ENCODE measurements at places on chromosomes 16 and 17.

- no peak for DNase-seq
Observed at GRCh38 chr17:63800783-63801182, 26.4 kb upstream of the PSMC5 start.

DNA sequence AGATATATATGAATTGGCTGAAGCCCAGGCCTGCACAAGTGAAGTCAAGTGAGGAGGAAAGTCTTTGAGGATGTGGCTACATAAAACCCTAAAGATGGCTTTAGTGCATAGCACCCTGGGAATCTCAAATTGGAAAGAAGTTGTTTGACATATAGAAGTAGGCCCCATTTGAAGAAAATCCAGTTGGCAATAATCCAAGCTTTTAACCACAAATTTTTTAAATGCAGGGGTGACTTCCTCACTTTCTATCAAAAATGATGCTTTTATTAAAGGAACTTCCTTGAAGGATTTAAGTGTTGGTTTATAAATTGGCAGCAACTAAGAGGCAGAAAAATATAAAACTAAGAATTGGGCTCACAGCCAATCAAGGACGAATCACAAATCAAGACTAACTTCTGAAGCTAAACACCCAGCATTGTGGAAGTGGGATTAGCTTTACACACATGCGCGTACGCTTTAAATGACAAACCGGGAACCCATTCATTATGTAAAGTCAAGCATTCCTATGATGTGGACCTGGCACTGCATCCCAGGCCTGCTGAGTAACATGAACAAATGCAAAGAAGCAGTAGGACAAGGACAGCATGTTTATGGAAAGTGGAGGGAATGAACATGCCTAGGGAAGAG lies 63.3 kb downstream of the NOG start:
- DNase-seq, result no peak

GRCh38 chr16:57616241-57616640 lies 12.2 kb upstream of the ADGRG1 start:
- DNase-seq, result no peak

DNA sequence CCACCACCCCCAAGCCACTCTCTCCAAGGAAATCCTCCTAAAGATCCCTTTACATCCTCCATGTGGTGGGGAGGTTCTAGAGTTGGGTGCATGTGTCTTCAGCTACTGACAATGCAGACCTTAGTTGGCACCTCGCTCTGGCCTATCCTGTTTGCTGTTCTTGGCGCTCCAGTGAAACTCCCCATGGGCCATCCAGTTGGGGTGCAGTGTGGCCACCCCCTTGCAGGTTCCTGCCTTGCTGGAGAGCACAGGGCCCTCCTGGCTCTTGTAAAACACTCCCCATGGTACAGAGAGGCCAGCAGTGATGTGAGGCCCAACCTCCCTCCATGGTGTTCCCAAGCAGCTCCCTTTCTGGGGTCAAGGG lies 22.7 kb upstream of the STH start:
- DNase-seq, result no peak

DNA sequence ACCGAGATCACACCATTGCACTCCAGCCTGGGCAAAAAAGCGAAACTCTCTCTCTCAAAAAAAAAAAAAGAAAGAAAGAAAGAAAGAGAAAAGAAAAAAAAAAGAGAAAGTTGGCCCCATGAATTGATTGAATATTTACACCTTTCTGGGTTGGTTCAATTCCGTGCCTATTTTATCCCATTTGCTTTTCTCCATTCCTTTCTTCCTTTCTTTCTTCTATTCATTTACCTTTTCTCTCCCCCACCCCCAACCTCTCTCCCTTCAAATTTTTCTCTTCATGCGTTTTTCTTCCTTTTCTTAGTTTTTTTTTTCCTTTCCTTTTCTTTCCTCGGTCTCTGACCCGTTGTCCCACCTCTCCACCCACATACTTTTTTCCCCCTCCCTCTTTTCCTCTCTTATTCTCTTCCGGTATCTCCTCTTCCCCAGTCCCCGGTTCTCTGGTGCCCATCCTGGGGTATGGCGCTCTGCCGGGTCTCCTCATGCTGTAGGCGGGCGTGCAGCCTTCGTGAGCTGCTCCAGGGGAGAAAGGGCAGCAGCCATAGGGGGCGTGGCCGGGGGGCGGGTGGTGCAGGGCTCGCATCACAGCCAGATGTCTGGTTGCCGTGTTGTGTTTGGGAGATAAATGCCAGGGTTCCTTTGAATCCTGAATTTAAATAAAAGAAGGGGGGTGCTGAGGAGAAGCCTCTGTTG lies 5.3 kb upstream of the COL1A1 start:
- no peak for DNase-seq

All from B cell (primary cell).